ENCODE measurements at places on chromosomes 7 and 10. TPM values are rescaled to one million over a fixed set of nuclear protein-coding genes. Genes with fewer than 3 reads are reported as not detected.
A peak's percentile ranks its signal among the peaks of the same experiment; 100 is the strongest.

Gene TMEM130
- not detected for total RNA-seq

Gene RAPGEF5
- 81.6 TPM for total RNA-seq

GRCh38 chr10:102120991-102121738 is 997 bp upstream of the LDB1 start:
- H3K4me3 ChIP-seq = peak overlapping the region; percentile 80
- H3K36me3 ChIP-seq = no peaks in the 10 kb centered on the region
- no peaks in the 10 kb centered on the region for H3K27me3 ChIP-seq
- peak; percentile 36 for DNase-seq
- no peak overlapping the region for H3K27ac ChIP-seq
- peaks cover 40% of the 10 kb centered on the region for H3K4me1 ChIP-seq

DNA sequence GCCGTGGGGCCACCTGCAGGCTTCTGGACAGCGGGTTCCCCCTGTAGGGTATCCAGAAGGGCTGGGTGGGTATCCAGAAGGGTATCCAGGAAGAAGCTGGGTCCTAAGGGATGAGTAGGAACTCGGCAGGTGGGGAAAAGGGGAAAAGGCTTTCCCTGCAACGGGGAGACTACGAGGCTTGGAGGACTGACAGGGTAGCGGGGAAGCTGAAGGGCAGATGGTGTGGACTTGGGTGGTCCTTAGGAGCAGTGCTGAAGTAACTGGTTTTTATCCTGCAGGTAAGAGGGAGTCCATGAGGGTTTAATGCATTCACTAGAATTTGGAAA is 525 bp downstream of the UBE2D4 start:
- no peaks in the 10 kb centered on the region for H3K27me3 ChIP-seq
- no peak for DNase-seq
- H3K27ac ChIP-seq = peak overlapping the region; percentile 81
- peak overlapping the region; percentile 76 for H3K4me3 ChIP-seq

Gene INTS1
- 42.1 TPM for total RNA-seq

Gene DGKB
- total RNA-seq = not detected

- no peaks in the 10 kb centered on the region for H3K36me3 ChIP-seq
- no peak for DNase-seq
- H3K27me3 ChIP-seq = no peaks in the 10 kb centered on the region
Measured at GRCh38 chr7:46029111-46029704, 108.1 kb upstream of the IGFBP3 start.

GRCh38 chr10:2748287-2748686 is 319.1 kb upstream of the PFKP start:
- peaks cover 7% of the 10 kb centered on the region for H3K4me1 ChIP-seq
- H3K4me3 ChIP-seq = no peak overlapping the region
- no peak overlapping the region for H3K27ac ChIP-seq
- H3K36me3 ChIP-seq = no peaks in the 10 kb centered on the region

GRCh38 chr10:74077416-74077815 is 73.2 kb downstream of the AP3M1 start:
- H3K27ac ChIP-seq = peak overlapping the region; percentile 91
- DNase-seq = no peak
- H3K36me3 ChIP-seq = no peaks in the 10 kb centered on the region
- peaks cover 79% of the 10 kb centered on the region for H3K4me1 ChIP-seq

DNA sequence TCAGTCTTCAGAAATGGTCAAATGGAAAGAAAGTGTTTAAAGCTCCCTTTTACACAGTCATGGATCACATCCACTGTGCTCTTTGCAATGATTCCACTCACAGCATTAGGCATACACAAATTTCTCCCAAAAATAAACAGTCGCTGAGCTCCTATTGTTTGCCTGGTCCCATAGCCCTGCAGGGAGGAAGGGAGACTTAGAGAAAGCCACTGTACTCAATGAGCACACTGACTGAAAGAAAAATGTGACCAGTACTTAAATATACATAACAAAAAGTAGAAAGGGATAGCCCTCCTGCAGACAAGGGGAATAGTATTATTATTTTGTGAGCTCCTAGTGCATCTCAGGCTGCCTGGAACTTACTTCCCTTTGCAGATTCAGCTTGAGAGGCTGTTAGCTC is 853.2 kb downstream of the GRID1 start:
- no peak overlapping the region for H3K4me3 ChIP-seq
- H3K27ac ChIP-seq = no peak overlapping the region
- no peaks in the 10 kb centered on the region for H3K36me3 ChIP-seq
- H3K4me1 ChIP-seq = no peaks in the 10 kb centered on the region
- DNase-seq = no peak
- no peaks in the 10 kb centered on the region for H3K27me3 ChIP-seq

GRCh38 chr10:132868995-132869394 is 73.4 kb downstream of the CFAP46 start:
- H3K27ac ChIP-seq = no peak overlapping the region
- no peaks in the 10 kb centered on the region for H3K27me3 ChIP-seq
- no peak overlapping the region for H3K4me3 ChIP-seq
- no peaks in the 10 kb centered on the region for H3K36me3 ChIP-seq

GRCh38 chr10:13272164-13272571 is 27.7 kb downstream of the PHYH start:
- no peaks in the 10 kb centered on the region for H3K27me3 ChIP-seq
- no peaks in the 10 kb centered on the region for H3K36me3 ChIP-seq
- H3K4me1 ChIP-seq = peaks cover 16% of the 10 kb centered on the region
- DNase-seq = peak; percentile 54
- H3K27ac ChIP-seq = no peak overlapping the region

Gene PHYHIPL
- total RNA-seq = not detected

- no peaks in the 10 kb centered on the region for H3K36me3 ChIP-seq
- no peaks in the 10 kb centered on the region for H3K4me1 ChIP-seq
- DNase-seq = no peak
- H3K27me3 ChIP-seq = no peaks in the 10 kb centered on the region
Measured at GRCh38 chr10:34094146-34094696, 720.9 kb downstream of the PARD3 start.

Gene GTF2I
- total RNA-seq = 130 TPM

DNA sequence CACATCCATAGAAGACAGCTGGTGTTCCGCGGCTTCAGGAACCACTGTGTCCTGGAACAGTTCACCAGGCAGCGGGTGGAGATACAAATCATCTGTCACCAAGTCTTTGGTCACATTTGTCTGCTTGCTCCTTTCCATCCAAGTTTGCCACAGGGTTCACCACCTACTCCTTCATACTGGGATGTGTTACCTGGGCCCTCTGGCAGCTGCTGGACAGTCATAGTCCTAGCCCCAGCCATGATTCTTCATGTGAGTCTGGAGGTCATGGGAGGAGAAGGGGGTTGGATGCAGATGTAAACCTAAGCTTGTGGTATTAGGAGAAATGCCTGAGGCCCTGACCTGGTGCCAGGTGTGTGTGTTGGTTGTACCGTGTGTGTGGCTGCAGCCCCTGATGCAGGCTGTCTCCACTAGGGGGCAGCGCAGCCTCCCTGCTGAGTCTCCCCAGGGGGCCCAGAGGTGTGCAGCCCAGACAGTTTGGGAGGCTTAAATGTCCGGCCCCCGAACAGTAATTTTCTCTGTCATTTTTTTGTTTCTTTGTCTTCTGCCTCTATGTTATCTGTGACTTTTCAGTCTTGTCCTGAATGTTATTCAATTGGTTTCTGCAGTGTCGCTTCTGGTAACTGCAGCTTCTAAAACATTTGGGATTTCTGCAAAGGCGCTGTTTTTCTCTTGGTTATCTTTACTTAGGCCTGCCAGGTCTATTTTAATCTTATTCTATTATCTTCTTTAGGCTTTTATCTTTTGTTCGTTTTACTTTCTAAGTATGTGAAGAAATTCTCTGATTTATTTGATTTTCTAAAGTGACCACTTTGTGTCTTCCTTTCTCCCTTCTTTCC is 14.8 kb downstream of the NPS start:
- no peak overlapping the region for H3K4me3 ChIP-seq
- no peaks in the 10 kb centered on the region for H3K36me3 ChIP-seq
- H3K4me1 ChIP-seq = no peaks in the 10 kb centered on the region
- H3K27ac ChIP-seq = no peak overlapping the region

DNA sequence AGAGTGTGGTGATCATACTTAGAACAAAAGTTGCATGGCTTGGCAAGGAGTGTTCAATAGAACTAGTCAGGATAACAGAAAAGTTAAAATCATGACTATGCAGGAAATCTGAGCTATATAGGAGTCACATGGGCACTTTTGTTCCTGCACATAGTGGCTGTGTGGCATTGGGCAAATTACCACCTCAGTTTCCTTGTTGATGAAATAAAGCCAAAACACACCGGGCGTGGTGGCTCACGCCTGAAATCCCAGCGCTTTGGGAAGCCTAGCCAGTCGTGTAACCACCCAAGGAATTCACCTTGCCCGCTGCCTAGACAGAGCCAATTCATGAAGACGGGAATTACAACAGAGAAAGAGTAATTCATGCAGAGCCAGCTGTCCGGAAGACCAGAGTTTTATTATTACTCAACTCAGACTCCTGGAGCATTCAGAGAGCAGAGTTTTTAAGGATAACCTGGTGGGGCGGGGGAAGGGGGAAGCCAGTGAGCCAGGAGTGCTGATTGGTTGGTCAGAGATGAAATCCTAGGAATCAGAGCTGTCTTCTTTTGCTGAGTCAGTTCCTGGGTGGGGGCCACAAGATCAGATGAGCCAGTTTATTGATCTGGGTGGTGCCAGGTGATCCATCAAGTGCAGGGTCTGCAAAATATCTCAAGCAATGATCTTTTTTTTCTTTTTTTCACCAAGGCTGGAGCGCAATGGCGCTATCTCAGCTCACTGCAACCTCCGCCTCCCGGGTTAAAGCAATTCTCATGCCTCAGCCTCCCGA is 6.4 kb upstream of the MKRN1 start:
- DNase-seq = no peak
- H3K27me3 ChIP-seq = no peaks in the 10 kb centered on the region
- H3K4me1 ChIP-seq = peaks cover 8% of the 10 kb centered on the region
- H3K4me3 ChIP-seq = no peak overlapping the region
- H3K27ac ChIP-seq = no peak overlapping the region

GRCh38 chr7:26428571-26428970 is 136.9 kb downstream of the SNX10 start:
- H3K27me3 ChIP-seq = no peaks in the 10 kb centered on the region
- H3K36me3 ChIP-seq = no peaks in the 10 kb centered on the region
- DNase-seq = no peak
- H3K4me1 ChIP-seq = no peaks in the 10 kb centered on the region

Gene DENND2A
- not detected for total RNA-seq

DNA sequence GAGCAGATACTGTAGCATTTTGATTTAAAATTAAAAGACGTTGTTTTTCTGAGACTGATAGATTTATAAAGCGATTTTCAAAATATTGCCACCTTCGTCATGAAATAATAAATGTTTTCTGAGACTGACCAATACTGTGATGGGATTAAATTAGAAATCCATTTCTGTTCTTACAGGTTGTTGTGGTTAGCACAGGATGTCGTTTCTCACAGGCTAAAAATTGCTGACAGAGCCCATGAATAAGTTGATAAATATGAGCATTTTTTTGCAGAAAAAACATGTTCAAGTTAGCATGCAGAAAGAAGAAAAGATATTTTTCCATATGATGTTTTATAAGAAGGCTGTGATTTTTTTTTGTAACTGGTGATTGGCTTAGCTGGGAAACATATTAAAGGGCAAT is 66.8 kb downstream of the POU6F2 start:
- DNase-seq = no peak
- no peaks in the 10 kb centered on the region for H3K4me1 ChIP-seq
- H3K27me3 ChIP-seq = no peaks in the 10 kb centered on the region
- H3K4me3 ChIP-seq = no peak overlapping the region
- no peak overlapping the region for H3K27ac ChIP-seq

- DNase-seq = no peak
- no peak overlapping the region for H3K4me3 ChIP-seq
- no peaks in the 10 kb centered on the region for H3K36me3 ChIP-seq
- no peaks in the 10 kb centered on the region for H3K27me3 ChIP-seq
Measured at GRCh38 chr10:60466267-60467201, 76.9 kb upstream of the ANK3 start.

- no peaks in the 10 kb centered on the region for H3K27me3 ChIP-seq
- H3K4me1 ChIP-seq = no peaks in the 10 kb centered on the region
Measured at GRCh38 chr7:150823043-150823442, 22.5 kb downstream of the TMEM176A start.

Gene IDI2
- total RNA-seq = not detected

Gene FFAR4
- total RNA-seq = not detected

Gene AKR1C4
- total RNA-seq = not detected

Gene CWF19L1
- total RNA-seq = 47.2 TPM

DNA sequence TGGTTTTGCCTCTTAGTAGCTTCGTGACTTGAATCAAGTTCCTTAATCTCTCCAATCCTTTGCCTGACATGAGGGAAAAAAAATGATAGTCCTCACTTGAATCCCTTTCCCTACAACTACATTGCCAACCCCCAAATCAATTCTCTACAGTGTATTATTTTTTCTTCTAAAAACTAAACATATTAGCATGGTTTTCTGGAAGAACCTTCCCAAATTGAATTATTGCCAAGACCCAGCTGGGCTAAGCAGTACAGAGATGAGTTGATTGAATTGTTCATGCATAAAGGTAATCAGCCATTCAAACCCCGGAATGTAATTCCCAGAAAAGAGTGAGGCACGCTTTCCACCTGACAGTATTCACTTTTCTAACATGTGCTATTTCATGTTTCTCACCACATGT is 155.6 kb upstream of the AGR3 start:
- H3K4me1 ChIP-seq = no peaks in the 10 kb centered on the region
- H3K36me3 ChIP-seq = no peaks in the 10 kb centered on the region
- no peak for DNase-seq
- no peak overlapping the region for H3K4me3 ChIP-seq

GRCh38 chr7:33185786-33186185 is 56.4 kb downstream of the BBS9 start:
- DNase-seq = peak; percentile 79
- no peaks in the 10 kb centered on the region for H3K36me3 ChIP-seq
- H3K4me1 ChIP-seq = no peaks in the 10 kb centered on the region

GRCh38 chr10:115118346-115118745 is 25.2 kb downstream of the ATRNL1 start:
- no peaks in the 10 kb centered on the region for H3K36me3 ChIP-seq
- DNase-seq = peak; percentile 4
- H3K27ac ChIP-seq = no peak overlapping the region
- no peaks in the 10 kb centered on the region for H3K27me3 ChIP-seq

Gene EEF1AKMT2
- 24.9 TPM for total RNA-seq

Gene NSUN5
- total RNA-seq = 39.4 TPM

DNA sequence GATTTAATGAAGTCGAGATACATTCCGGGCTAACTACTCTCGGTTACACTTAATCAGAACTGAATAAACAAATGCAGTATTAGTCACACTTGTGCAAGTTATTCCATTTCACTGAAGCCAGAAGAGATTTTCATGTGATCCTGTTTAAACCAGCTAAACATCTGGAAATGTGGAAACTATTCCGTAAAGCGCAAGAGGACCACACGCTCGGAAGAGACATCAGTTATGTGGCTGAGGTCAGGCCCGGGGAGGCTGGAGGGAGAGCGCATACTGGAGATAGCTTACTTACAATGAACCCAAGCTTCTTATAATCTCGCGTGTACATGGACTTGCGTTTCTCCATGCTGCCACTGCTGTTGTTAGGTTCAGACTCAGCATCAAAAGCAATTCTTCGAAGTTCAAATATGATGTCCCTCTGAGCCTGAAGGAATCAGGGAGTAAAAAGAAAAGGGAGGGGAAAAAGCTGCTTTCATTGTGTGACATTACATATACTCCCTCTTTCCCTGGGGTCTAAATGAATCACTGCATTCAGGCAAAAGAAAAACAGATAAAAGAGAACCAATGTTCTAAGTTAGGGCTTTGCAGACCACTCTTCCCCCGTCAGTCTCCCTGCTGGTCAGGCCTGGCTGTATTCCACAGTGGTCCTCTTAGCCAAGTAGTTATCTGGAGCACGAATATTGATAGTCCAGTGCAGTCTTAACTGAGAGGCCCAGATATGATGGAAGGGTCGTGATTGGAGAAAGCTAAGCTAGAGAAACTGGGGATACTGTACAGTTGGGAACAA is 237.4 kb downstream of the ELMO1 start:
- no peak for DNase-seq
- H3K36me3 ChIP-seq = no peaks in the 10 kb centered on the region
- H3K27me3 ChIP-seq = no peaks in the 10 kb centered on the region
- peaks cover 17% of the 10 kb centered on the region for H3K4me1 ChIP-seq

Gene SFRP4
- not detected for total RNA-seq

Gene FAM241B
- not detected for total RNA-seq

Measured in Karpas-422 (cell line).